ENCODE measurements at places on chromosomes 16 and 17. TPM values are rescaled to one million over a fixed set of nuclear protein-coding genes. Genes with fewer than 3 reads are reported as not detected.

DNA sequence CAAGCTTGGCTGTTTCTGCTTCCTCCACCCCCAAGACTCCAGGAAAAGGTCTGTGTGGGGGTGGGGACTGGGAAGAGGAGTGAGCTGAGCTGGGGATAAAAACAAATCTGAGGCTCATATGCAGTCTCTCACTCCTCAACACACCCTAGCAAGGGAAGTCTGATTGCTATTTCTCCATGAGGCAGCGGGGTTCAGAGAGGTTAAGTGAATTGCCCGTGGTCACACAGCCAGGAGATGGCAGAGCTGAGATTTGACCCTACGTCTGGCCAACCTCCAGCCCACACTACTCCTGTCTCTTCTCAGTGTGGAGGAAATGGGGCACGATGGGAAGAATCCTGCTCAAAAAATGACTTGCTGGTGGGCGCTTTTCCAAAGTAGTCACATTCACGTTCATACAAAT is 4.8 kb upstream of the ABCC3 start:
- no peak overlapping the region for H3K4me3 ChIP-seq
- no peaks in the 10 kb centered on the region for H3K36me3 ChIP-seq
- H3K27me3 ChIP-seq: peaks cover 52% of the 10 kb centered on the region
- no peak for ATAC-seq
- peaks cover 10% of the 10 kb centered on the region for H3K4me1 ChIP-seq

- ATAC-seq: peak; percentile 72
- H3K4me3 ChIP-seq: no peak overlapping the region
- no peaks in the 10 kb centered on the region for H3K4me1 ChIP-seq
- no peaks in the 10 kb centered on the region for H3K27me3 ChIP-seq
- no peak overlapping the region for H3K27ac ChIP-seq
Measured at GRCh38 chr16:16144416-16144815, 78.9 kb downstream of the ABCC6 start.

GRCh38 chr16:62967163-62967562 is 930.9 kb upstream of the CDH8 start:
- H3K4me3 ChIP-seq: no peak overlapping the region
- no peaks in the 10 kb centered on the region for H3K4me1 ChIP-seq
- H3K36me3 ChIP-seq: no peaks in the 10 kb centered on the region

DNA sequence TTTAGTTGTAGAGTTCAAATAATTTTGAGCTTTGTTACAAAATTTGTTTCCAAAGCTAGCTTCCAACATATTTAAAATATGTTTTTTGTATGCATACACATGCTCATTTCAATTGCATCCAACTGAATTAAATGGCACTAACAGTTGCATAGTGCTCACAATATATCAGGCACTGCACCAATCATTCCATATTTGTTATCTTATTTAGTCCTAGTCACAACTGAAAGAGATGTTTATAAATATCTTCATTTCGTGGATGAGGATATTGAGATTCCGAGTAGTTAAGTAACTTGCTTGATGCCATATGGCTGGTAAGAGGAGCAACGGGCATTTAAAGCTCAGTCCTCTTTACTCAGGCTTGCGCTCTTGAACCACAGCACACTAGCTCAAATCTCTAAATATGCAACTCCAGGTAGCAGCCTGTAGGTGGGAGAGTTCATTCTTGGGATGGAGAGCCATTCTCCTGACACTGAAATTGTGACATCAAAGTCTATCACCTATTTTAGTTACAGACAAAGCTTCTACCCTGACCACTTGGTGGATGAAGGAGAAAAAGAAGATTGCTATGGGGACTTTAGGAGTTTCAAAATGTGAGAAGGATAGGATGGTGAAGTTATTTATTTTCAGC is 118.0 kb upstream of the CA10 start:
- no peak for ATAC-seq
- no peaks in the 10 kb centered on the region for H3K36me3 ChIP-seq
- no peak overlapping the region for H3K27ac ChIP-seq
- H3K4me1 ChIP-seq: no peaks in the 10 kb centered on the region
- H3K4me3 ChIP-seq: no peak overlapping the region
- H3K27me3 ChIP-seq: peaks cover 8% of the 10 kb centered on the region

DNA sequence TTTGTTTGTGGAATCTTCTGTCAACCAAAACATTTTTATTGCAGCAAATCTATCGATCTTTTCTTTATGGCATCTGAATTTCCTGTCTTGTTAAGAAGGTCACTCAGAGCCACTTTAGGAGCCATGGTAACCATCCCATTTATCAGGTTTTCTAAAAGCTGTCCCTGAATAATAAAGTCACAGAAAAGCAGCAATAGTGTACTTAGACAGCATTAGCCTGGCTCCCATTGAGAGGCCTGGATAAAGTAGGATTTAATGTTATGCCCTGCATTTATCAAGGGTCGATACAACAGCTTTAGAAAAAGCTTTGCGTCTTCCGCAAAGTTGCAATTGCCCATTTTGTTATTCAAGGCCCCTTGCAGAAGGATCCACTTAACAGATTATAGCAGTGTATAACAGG is 10.1 kb upstream of the CD300LF start:
- no peaks in the 10 kb centered on the region for H3K27me3 ChIP-seq
- no peaks in the 10 kb centered on the region for H3K36me3 ChIP-seq
- H3K4me1 ChIP-seq: no peaks in the 10 kb centered on the region
- H3K4me3 ChIP-seq: no peak overlapping the region
- no peak overlapping the region for H3K27ac ChIP-seq
- ATAC-seq: no peak

DNA sequence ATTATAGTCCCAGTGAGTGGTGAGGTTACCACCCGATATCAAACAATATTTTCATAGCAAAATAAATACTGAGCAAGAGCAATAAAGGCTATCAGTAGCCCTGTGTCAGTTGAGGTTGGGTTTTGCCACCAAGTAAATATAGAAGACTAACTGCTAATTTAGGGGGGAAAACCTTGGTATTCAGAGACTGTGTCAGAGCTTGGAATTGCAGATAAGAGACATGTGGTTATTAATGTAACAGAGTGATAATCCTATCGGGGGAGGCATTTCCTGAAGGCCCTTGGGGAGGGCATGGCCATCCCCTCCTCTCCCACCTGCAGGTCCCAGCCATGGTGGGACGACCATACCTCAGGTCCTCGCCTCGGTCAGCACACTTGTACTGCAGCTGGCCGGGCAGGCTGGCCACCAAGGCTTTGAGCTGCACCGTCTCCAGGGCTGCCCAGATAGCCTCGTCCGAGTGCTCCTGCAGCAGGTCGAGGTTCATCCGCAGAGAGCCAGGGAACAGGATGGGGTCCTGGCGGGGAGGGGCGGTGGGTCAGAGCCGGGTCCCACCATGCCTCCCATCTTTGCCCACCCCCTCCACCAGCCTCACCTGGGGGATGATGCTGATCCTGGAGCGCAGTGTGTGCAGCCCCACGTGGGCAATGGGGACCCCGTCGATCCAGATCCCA is 68.9 kb downstream of the ABCC6 start:
- H3K36me3 ChIP-seq: no peaks in the 10 kb centered on the region
- no peak for ATAC-seq
- H3K4me1 ChIP-seq: peaks cover 5% of the 10 kb centered on the region
- no peaks in the 10 kb centered on the region for H3K27me3 ChIP-seq
- no peak overlapping the region for H3K27ac ChIP-seq

DNA sequence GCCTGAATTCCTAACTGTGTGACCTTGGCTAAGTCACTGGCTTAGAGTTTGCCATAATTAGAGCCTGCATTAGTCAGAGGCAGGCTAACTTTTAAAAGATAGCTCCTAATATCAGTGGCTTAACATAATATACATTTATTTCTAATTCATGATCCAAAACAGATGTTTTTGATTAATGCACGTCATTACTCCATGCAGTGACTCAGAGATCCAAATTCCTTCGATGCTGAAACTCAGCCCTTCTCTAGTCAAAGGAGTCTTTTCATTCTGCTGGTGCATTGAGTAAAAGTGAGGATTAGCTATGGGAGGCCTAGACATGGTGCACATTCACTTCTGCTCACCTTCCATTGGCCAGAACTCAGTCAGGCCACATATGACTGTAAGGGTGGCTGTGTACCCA is 49.8 kb downstream of the IRX3 start:
- H3K27me3 ChIP-seq: peaks cover 8% of the 10 kb centered on the region
- no peaks in the 10 kb centered on the region for H3K36me3 ChIP-seq
- no peak for ATAC-seq
- no peak overlapping the region for H3K27ac ChIP-seq
- H3K4me3 ChIP-seq: no peak overlapping the region

- no peaks in the 10 kb centered on the region for H3K4me1 ChIP-seq
- no peaks in the 10 kb centered on the region for H3K36me3 ChIP-seq
- H3K27me3 ChIP-seq: peaks cover 8% of the 10 kb centered on the region
- ATAC-seq: no peak
- H3K4me3 ChIP-seq: no peak overlapping the region
Measured at GRCh38 chr16:65634291-65634690, 512.4 kb upstream of the CDH11 start.

DNA sequence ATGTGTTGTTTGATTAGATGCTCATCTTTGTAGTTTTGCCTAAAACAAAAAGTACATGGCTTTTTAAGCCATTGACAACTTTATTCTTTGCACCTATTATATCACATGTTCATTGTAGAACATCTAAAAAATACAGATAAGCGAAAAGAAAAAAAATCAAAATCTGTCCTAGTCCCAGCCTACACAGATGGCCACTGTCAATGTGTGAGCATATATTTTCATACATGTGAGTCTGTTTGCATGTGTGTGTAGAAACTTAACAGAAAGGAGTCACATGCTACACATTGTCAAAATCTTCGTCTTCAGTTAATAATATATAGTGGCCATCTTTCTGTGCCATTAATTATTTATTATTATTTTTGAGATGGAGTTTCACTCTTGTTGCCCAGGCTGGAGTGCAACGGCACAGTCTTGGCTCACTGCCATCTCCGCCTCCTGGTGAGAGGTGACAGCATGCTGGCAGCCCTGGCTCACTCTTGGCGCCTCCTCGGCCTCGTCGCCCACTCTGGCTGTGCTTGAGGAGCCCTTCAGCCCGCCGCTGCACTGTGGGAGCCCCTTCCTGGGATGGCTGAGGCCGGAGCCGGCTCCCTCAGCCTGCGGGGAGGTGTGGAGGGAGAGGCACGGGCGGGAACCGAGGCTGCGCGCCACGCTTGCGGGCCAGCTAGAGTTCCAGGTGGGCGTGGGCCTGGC is 68.5 kb upstream of the AMZ2 start:
- H3K36me3 ChIP-seq: no peaks in the 10 kb centered on the region
- H3K4me1 ChIP-seq: peaks cover 13% of the 10 kb centered on the region
- H3K27me3 ChIP-seq: no peaks in the 10 kb centered on the region
- H3K27ac ChIP-seq: no peak overlapping the region
- ATAC-seq: no peak

DNA sequence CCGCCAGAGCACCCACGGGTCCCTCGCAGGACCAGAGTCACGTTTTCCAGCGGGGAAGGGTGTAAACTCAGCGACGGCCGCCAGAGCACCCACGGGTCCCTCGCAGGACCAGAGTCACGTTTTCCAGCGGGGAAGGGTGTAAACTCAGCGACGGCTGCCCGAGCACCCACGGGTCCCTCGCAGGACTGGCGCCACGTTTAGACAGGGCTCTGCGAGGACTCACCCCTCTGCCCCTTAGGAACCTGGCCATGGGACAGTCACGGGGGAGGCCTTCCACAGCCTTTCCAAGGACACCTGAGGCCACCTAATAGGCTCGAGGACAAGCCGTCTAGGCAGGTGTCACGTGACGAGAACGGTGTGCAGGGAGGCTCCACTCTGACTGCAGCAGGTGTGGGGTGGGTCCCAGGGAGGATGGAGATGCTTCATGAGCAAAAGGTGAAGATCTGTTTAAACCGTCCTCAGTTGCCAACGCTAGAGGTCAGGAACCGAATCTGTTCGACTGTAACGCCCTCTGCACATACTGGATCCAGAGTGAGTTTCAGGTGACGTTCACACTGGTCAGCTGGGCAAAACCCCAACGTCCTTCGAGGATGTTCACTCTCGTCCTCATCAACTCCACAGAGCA is 48.0 kb upstream of the METRNL start:
- no peaks in the 10 kb centered on the region for H3K4me1 ChIP-seq
- no peak overlapping the region for H3K27ac ChIP-seq
- no peaks in the 10 kb centered on the region for H3K27me3 ChIP-seq
- peaks cover 38% of the 10 kb centered on the region for H3K36me3 ChIP-seq

DNA sequence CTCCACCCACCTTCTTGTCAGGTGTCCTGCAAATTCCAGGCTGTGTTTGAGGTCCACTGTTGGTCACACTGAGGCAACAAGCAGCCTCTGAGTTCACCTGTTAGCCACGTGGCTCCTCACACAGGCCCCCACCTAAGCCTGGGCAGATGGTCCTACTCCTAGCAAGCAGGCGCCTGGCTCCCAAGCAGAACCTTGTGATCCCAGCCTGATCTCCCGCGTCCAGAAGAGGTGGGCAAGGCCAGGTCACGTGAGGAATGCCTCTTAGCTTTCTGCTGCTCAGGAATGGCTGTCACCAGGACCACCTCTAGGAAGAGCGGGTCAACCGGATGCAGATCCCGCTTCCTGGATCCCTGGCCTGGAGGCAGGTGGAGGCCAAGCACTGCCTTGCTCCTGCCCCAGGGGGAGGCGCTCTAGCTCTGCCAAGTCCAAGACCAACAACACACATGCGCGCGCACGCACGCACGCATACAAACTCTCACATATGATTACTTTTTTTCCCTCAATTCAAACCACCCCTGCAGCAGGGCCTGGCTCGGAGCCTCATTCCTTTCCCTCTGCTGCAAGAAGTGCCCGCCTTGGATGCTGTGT is 9.5 kb downstream of the CYB561 start:
- H3K36me3 ChIP-seq: peaks cover 7% of the 10 kb centered on the region
- no peaks in the 10 kb centered on the region for H3K27me3 ChIP-seq
- ATAC-seq: no peak
- H3K27ac ChIP-seq: no peak overlapping the region

DNA sequence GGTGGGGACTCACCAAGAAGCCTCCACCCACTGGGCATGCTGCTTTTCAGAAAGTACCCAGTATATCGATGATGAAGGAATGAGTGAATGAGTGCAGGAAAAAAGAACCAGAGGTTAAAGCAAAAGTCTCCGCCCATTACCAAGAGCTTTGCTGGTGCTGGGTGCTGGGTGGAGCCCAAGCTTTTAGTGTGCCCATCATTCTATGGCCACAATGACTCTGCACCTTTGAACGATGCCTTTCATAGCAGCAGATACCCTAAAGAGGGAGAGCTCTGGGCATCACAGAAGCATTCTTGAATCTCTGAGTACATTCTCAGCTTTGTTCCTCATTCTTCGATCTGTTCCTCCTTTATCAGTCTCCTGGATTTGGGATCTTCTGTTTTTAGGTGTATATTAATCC is 450.7 kb upstream of the CCL2 start:
- peaks cover 53% of the 10 kb centered on the region for H3K27me3 ChIP-seq
- no peaks in the 10 kb centered on the region for H3K36me3 ChIP-seq
- no peak overlapping the region for H3K27ac ChIP-seq
- no peak overlapping the region for H3K4me3 ChIP-seq
- H3K4me1 ChIP-seq: no peaks in the 10 kb centered on the region

GRCh38 chr17:29572691-29573557 is 4.4 kb downstream of the TP53I13 start:
- H3K36me3 ChIP-seq: peaks cover 33% of the 10 kb centered on the region
- ATAC-seq: peak; percentile 13
- H3K4me3 ChIP-seq: no peak overlapping the region
- no peak overlapping the region for H3K27ac ChIP-seq
- no peaks in the 10 kb centered on the region for H3K27me3 ChIP-seq

- H3K4me3 ChIP-seq: no peak overlapping the region
- H3K27me3 ChIP-seq: peaks cover 3% of the 10 kb centered on the region
- H3K36me3 ChIP-seq: no peaks in the 10 kb centered on the region
- ATAC-seq: no peak
Measured at GRCh38 chr16:75938818-75939217, 212.5 kb upstream of the CPHXL start.

- no peak for ATAC-seq
- no peaks in the 10 kb centered on the region for H3K27me3 ChIP-seq
- peaks cover 60% of the 10 kb centered on the region for H3K36me3 ChIP-seq
- no peak overlapping the region for H3K4me3 ChIP-seq
- peaks cover 13% of the 10 kb centered on the region for H3K4me1 ChIP-seq
- H3K27ac ChIP-seq: no peak overlapping the region
Measured at GRCh38 chr17:17232303-17232621, 4.7 kb downstream of the FLCN start.

Gene MMP28
- total RNA-seq: not detected

Gene SPATA22
- not detected for total RNA-seq

Gene GDPD3
- 13.4 TPM for total RNA-seq

Gene PIMREG
- total RNA-seq: 5.9 TPM
